Muscle of arm (tissue), 14 donors: ENCODE measurements at places on chromosomes 3 and 15. TPM values are rescaled to one million over a fixed set of nuclear protein-coding genes. Genes with fewer than 3 reads are reported as not detected.

The RHOV gene
- 0.22 TPM for polyA plus RNA-seq

The MTHFS gene
- polyA plus RNA-seq: 17.1 TPM

The AAGAB gene
- polyA plus RNA-seq: 24.2 TPM

The CASR gene
- 0.03 TPM for polyA plus RNA-seq

The SMCO1 gene
- polyA plus RNA-seq: 2.3 TPM

The SLC22A14 gene
- polyA plus RNA-seq: 0.32 TPM

The ARL14 gene
- not detected for polyA plus RNA-seq

- no peak for DNase-seq
Measured at GRCh38 chr3:46214751-46215352, 6.7 kb upstream of the CCR1 start.

DNA sequence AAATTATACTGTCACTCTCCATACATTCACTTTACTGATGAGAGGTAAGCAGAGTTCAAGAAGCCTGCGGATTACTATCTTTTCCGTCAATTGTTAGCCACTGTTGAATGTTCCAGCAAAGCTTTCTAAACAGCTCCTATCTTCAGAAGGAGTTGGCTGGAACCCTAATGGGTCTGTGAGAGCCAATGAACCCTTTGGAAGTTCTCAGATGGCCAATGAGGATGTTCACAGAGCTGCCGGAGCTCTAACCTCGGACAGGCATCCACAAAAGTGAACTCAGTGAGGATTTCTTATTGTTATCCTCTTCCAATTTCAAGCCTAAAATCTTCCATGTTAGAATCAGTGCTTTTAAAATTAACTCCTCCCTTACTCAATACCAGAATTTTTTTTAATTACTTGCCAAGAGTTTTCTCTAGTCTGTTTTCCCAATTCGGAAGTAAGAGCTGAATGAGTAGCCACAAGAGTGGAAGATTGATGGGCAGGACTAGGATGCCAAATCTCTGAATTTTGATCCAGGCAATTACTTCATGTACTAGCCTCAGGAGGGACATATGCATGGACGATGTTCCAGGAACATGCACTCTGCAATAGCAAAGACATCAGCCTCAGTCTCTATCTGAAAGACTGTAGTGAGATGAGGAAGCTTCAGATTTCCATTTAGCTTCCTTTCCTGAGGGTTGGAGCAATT is 78.1 kb downstream of the AGBL1 start:
- peak; percentile 44 for DNase-seq

DNA sequence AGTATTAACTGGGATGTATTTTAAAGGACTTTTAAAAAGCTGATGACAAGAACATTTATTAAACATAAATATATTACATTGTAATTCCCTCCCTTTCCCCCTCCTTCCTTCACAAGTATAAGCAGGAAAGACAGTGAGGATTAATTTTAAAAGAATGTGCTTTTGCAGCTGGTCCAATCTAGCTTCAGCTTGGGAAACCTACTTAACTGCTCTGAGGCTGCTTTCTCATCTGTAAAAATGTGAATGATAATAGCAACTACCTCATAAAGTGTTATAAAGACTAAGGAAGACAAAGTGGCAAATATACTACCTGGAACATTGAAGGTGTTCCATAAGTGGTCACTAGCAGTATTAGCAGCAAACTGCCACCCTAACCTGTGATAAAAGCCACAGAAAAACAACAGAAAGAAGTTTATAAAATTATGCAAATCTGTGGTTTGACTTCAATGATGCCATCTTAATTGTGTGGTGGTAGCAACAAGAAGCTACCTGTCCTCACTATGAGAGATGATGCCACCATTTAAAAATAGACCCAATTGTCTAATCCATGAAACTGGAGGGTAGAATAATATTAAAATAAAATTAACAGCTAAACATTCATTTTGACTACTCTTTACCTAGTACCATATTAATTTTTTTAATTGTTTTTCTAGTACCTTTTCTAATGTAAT is 20.0 kb downstream of the DHX36 start:
- DNase-seq: no peak

GRCh38 chr15:51189669-51190385 is 95.1 kb upstream of the TNFAIP8L3 start:
- no peak for DNase-seq

GRCh38 chr3:15342945-15343344 is 10.6 kb upstream of the SH3BP5 start:
- no peak for DNase-seq

- no peak for DNase-seq
Measured at GRCh38 chr15:63308947-63309346, 31.5 kb downstream of the APH1B start.

DNA sequence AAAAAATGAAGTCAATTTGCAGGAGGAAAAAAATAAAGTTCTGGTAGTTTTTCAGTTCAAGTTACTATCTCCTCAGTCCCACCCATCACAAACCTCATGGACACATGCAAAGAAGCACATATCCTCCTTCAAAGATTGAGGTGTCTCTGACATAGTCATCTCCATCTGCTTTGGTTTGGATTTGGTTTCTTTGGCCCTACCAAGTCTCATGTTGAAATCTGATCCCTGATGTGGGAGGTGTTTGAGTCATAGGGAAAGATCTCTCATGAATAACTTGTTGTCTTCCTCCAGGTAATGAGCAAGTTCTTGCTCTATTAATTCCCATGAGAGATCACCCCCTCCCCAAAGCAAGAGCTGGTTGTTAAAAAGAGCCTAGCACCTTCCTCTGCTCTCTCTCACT is 446.8 kb downstream of the IGSF11 start:
- no peak for DNase-seq

GRCh38 chr3:46321461-46322104 is 32.3 kb upstream of the CCR2 start:
- no peak for DNase-seq

- DNase-seq: no peak
Measured at GRCh38 chr3:143234526-143234925, 115.0 kb downstream of the CHST2 start.

- no peak for DNase-seq
Measured at GRCh38 chr3:179840985-179841384, 188.1 kb downstream of the USP13 start.

DNA sequence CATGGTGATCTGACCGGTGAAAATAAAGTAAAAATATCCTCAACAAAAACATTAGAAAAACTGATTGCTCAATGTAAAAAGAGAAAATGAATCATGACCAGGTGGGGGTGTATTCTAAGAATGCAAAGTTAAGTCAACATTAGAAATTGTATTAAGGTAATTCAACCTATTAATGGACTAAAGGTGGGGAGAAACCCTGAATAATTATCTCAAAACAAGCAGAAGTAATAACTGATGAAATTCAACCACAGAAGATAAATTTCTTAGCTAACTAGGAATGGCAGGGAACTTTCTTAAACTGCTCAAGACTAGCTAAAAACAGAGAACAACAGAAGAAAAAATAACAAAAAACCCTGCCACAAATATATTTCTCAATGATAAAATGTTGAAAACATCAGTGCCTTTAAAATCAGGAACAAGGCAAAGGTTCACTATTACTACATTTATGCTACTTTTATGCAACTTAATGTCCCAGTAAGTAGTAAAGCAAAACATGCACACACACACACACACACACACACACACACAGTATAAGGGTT is 204.4 kb upstream of the THBS1 start:
- DNase-seq: no peak

DNA sequence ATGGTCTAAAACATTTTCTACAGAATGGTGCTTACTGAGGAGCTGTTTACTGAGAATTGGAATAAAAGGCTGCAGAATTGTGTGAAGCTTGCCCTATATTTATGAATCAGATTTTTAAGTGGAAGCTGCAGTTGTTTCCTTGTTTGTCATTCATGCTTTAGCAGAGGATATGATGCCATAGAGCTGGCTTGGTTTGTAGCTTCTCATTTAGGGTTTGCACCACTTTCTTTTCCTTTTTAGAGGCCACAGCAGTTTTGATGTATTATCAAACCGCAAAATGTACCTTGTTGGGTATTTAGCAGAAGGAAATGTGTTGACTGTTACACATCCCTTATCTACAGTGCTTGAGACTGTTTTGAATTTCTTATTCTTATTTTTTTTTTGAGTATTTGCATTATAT is 66.2 kb downstream of the RASA2 start:
- no peak for DNase-seq

DNA sequence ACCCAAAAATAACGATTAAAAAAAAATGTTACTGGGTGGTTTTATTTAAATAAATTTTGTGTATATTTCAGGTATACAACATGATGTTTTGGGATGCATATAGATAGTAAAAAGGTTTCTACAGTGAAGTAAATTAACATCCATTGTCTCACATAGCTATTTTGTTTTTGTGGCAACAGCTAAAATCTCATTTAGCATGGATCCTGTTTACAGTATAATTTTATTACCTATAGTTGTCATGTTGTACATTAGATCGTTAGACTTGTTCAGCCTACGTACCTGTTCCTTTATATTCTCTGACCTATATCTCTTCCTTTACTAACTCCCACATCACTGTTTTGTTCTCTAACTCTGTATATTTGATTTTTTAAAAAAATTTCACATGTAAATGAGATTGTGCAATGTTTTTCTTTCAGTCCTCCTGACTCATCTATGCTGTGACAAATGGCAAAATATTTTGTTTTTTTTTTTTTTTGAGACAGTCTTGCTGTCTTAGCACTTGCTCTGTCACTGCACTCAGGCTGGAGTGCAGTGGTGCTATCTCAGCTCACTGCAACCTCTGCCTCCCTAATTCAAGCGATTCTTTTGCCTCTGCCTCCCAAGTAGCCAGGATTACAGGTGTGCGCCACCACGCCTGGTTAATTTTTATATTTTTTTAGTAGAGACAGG is 45.6 kb downstream of the OIP5 start:
- no peak for DNase-seq

DNA sequence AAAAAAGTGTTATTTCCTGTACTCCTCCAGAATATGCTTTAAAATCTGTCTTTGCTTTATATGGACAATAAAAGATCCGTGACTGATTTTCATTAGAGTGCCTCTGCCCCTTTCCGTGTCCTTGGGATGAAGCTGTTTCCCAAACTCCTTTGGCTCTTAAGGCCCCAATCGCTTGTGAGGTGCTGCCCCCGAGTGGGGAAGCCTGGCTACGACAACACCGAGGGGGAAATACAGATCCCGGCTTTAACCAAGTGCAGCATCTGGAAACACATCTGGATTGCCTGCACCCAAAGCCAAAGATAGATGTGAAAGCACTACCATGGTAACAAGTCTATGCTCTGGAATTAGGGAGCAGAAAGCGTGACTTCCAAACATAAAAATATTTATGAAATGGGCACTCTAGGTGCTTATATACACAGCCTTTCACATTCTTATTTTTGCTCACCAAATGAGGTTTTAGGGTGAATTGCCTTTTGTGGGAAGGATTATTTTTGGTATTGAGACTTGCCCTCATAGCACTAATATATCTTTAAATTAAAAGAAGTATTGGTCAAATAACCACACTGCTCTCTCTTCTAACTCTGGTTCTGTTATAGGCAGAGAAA is 40.6 kb upstream of the ADCY5 start:
- peak; percentile 80 for DNase-seq

DNA sequence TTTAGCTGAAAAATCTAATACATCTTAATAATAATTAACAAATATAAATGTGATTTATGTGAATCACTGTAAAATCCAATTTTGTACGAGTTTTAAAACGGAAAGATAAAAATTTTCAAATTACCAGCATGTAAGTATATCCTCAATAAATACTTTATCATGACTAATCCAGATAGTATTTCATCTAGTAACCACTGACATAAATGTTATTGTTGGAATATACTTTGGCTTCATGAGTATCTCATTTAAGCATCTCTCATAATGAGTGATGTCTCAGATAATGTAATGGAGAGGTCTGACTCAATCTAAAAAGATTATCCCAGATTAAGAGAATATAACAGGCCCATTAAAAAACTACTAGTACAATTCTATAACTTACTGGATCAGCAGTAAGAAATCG is 216.3 kb downstream of the STAG1 start:
- DNase-seq: no peak
